ENCODE measurements at places on chromosomes 7 and 10.

DNA sequence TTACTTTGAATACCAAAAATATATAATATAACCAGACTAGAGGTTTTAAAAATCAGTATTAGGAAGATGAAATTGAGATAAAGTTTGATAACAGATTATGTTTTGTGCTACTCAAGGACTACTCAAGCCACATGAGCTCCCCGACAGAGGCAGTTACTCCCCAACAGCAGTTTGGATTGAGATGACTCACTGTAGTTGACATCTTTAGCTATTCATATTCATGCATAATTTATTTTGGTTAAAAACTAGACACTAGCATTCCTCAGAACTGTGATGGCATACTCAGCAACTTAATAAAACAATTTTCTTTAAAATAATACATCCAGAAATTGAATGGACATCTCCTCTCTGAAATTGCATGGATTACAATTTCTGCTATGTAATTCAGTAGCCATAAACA is 19.6 kb downstream of the PCLO start:
- DNase-seq: no peak

DNA sequence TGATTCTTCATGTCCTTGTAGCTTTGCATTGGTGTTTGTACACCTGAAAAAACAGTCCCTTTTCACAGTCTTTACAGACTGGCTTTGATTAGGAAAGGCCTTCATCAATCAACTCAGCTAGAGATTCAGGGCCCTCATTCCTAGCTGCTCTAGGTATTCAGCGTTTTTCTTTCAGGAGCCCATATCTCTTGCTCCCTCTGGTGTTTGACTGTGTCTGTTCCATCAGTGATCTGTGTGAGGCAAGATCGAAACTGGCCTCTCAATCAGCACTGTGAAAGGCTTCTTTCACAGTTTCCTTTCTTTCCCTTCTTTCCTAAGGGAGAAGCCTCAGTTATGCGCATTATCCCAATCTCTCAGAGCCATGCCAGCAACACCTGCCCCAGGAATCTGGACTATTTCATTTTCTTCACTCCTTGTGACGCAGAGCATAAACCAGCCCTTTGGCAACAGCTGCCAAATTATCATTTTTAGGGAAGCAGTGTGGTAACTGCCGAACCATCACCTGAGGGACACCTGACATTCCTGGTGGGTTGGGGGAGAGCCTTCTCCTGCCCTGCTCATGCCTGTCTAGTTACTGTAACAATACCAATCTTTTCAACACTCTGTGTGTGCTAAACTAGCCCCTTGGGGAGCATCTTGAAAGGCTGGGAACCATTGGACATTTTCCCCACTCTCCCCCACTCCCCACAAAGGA is 75.7 kb upstream of the CCDC71L start:
- peak; percentile 75 for DNase-seq

DNA sequence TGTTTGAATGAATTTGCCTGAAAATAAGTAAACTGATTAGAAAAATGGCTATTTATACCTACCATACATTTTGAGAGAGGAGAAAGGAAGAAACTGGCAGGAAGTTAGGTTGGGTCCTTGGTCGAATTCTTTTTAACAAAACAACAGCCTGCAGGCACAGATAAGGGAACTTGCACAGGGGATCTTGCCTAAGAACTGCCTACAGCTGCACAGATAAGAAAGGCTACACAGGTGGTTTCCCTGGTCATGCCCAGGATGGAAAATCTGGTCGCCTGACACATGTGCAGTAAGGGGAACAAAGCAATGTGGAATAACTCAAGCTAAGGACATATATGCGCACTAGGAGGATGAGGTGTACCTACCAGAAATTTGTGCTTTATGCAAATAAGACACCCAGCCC is 732.1 kb upstream of the POT1 start:
- DNase-seq: no peak

- DNase-seq: no peak
These were observed 351.2 kb upstream of the AKR1E2 start for GRCh38 chr10:4474829-4475228.

- DNase-seq: no peak
These were observed 38.0 kb upstream of the PCBD1 start for GRCh38 chr10:70926226-70927000.

GRCh38 chr10:133166504-133166827 is 6.4 kb downstream of the KNDC1 start:
- DNase-seq: no peak

DNA sequence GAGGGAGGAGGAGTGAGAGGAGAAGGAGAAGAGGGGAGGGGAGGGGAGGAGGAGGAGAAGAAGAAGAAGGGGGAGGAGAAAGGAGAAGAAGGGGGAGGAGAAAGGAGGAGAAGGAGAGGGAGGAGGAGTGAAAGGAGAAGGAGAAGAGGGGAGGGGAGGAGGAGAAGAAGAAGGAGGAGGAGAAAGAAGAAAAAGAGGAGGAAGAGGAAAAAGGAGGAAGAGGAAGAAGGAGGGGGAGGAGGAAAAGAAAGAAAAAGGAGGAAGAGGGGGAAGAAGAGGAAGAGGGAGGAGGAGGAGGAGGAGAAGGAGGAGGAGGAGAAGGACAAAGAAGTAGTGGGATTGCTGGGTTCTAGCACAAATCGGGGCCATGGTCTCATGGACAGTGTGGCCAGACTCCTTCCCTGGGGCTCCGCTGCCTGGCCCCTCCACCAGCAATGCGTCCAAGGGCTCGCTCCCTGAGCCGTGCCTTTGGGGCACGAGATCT is 4.2 kb upstream of the MAFK start:
- no peak for DNase-seq

- no peak for DNase-seq
These were observed 3.5 kb upstream of the AKR1D1 start for GRCh38 chr7:138072726-138073125.

DNA sequence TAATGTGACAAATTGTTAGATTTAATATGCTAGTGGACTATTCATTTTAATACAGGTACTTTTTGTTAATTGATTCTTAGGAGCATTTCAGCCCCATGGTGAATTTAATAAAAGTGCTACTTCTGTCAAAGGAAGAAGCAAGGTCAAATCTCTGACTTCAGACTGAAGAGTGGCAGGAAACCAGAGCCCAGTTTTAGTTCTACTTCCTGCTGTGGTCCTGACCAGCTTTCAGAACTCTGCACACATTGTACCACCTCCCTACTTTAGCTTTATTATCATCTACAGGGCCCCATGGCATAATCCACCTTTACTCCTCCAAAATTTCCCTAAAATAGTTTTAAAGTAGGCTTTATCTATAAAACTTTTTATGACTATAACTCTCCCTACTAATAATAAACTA is 33.7 kb downstream of the CTTNBP2 start:
- no peak for DNase-seq

- no peak for DNase-seq
These were observed 6.3 kb upstream of the CTBP2 start for GRCh38 chr10:125166658-125167057.

DNA sequence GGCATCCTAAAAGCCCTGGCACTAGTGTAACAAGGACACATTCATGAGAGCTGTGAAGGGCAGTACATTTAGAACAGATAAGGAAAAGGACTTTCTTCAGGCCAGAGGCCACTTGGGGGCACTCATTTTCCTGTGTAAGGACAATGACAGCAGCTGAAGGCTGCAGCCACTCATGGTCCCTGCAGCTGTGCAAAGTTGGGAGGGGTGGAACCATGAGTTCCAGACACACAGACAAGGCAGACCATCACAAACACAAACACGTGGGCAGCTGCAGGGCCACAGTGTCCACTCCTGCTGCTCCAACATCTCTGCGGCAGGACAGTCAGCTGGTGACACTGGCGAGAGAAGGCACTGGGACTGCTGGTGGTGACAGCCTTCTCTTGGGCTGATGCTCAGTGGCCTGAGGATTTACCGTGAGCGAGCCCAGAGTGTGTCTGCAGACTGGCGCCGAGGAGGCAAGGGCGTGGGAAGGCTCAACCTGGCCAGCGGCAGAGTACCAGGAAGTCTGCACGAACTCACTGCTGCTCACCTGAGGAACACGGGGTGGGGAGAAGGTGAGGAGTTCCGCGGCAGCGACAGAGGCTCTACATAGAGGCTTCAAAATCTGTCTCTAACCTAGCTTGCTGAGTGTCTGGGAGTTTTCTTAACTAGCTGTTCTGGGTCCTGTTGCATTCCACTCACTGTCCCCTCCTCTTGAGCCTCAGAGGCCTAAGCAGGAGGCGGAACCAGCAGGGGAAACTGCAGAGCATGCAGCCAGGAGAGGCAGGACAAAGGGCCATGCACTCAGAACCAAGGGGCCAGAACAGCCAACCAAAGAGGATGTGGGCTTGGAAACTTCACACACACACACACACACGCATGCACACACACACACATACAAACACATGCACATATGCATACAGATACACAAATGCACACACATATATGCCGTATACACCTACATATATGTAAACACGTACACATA is 76.5 kb upstream of the DDC start:
- peak; percentile 93 for DNase-seq

- peak; percentile 69 for DNase-seq
These were observed 112.0 kb downstream of the UBE2H start for GRCh38 chr7:129840757-129841156.

DNA sequence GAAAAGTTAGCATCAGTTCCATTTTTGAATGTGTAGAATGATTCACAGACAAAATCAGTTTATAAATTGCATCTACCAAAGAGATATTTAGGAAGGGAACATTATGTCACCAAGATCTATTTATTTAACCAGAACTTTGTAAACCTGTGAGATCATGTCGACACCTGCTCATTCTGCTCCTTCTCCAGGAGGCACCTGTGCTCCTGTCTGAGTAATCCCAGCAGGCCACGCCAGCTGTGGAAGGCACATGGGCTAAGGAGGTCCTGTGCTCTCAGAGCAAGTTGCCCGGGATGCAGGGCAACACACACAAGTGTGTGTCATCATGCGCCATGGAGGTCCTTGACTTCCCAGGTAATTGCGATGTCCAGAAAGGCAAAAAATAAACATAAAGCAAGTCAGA is 45.5 kb upstream of the ADARB2 start:
- DNase-seq: no peak

- DNase-seq: no peak
These were observed 218.5 kb upstream of the STK17A start for GRCh38 chr7:43364391-43364790.

- peak; percentile 64 for DNase-seq
These were observed at the start of gene SAMD9L for GRCh38 chr7:93148144-93148543. TSS of gene SAMD9L (minus strand) at chr7:93148385. CDS start at chr7:93135971, 12,414 bp downstream.

DNA sequence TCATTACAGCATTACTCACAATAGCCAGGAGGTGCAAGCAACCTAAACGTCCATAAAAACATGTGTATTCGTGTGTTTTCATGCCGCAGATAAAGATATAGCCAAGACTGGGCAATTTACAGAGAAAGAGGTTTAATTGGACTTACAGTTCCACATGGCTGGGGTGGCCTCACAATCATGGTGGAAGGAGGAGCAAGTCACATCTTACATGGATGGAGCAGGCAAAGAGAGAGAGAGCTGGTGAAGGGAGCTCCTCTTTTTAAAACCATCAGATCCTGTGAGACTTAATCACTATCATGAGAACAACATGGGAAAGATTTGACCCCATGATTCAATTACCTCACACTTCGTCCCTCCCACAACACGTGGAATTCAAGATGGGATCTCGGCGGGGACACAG is 33.0 kb downstream of the PDLIM1 start:
- no peak for DNase-seq

DNA sequence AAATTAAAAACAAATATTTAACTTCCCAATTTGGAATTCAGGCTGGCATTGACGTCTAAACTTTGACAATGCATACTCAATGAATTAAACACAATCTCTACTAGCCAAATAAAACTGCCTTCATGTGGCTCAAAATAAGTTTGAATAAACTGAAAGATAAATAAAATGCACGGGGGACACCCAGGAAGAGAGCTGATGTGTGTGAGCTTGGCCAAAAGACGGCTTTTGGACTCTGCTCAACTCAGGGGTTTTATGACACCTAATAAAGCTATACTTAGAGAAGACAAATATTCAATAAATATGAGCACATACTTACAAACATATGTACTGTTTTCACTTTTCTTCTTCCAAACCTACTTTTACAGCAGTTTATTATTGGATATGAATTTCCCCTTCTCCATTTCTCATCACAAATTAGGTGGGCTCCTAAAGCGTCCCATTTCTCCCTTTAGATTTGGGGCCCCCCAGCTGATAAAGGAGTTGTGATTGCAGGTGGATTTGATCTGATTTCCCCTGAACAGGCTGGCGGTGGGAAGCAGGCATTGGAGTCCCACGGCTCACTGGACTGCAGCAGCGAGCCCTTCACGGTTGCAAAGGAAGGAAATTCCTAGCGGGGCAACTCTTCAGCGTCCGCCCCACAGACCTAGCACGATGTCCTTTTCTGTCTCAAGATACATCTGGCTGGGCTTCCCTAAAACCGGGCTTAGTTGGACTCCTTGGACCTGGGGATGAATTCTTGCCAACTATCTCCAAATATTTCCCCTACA is 79.6 kb downstream of the INSIG1 start:
- no peak for DNase-seq

- no peak for DNase-seq
These were observed 48.4 kb upstream of the GTF2IRD1 start for GRCh38 chr7:74405191-74405898.

- peak; percentile 100 for DNase-seq
These were observed 94.8 kb downstream of the CHN2 start for GRCh38 chr7:29289156-29290021.

GRCh38 chr10:120891365-120891764 is 40.2 kb downstream of the WDR11 start:
- no peak for DNase-seq

GRCh38 chr10:109995595-109995994 is 12.2 kb upstream of the ADD3 start:
- no peak for DNase-seq

- DNase-seq: peak; percentile 39
These were observed 22.3 kb downstream of the CALML5 start for GRCh38 chr10:5476918-5477525.

GRCh38 chr10:67803588-67804394 is 34.2 kb downstream of the DNAJC12 start:
- DNase-seq: no peak

GRCh38 chr10:77637532-77638320 is at the start of gene KCNMA1:
TSS of gene KCNMA1 (minus strand) at chr10:77637808.
- DNase-seq: peak; percentile 67

DNA sequence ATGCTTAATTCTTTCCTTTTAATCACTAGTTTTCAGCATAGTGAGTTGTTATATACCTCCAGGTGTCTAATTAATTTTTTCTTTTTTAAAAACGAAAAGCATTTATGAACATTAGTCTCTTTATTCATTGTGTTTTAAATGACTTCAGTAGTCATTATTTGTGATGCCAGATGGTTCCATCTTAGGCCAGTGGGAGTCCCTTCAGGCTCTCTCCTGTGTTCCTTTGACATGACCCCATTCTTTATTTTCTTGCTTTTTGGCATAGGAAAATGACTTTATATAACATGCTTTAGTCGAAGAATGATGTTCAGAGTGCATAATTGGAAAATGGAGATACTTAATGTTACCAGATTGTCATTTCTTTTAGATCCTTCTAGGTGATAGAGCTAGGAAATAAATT is 24.4 kb downstream of the MKLN1 start:
- no peak for DNase-seq

- DNase-seq: peak; percentile 69
These were observed 94.9 kb upstream of the PIK3CG start for GRCh38 chr7:106770191-106770590.

GRCh38 chr7:156158213-156158612 is 345.9 kb upstream of the SHH start:
- no peak for DNase-seq
